ENCODE measurements at places on chromosomes 6 and 20.

DNA sequence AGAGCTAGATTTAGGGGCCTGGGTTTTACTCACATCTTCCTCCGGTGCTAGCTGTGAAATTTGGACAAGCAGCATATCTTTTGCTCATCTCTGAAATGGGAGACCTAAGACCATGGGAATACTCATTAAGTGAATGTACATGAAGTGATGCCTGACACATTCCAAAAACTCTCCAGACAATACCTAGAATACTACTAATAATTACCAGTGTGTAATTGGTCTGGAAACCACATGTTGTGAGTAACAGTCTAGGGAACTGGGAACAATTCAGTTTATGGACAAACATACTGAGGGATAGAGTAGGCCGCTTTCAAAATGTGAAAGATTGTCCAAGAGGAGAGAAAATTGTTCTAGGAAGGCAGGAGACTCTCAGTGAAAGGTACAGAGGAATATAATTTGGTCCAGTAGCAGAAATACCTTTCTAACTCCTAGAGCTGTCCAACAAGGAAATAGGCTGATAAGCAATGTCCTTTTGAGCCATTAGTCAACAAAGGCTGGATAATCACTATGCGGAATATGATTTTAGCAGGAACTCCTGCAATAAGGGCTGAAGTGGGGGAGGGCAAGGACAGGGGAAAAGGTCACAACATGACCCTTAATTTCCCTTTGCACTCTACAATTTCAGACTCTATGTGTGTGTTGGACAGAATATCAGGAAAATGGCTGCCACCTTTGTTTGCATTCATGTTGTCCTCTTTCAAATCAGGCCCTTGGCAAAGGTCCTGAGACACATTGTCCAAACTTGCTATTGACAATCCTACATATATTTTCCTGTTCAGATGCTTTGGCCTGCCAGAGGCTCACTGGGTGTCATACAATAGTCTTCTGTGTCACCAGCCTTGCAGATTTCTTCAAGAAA, 315.4 kb downstream of the PLCB1 start:
- DNase-seq: no peak

DNA sequence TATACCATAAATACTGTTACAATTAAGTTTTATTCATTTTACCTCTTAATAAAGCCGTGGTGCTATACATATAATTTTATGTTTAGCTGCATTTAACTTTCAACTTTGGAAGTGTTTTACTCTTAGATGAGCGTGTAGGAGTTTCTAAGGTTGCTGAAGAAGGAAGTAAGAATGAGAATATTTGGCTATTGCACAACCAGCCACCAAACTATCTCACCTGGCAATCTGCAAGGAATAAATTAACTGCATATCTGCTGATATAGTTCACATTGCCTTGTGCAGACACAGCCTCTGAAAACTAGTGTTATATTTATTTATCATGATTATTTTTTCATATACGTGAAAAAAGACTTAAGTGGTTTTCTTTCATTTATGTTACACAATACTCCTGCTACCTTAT, 230.4 kb downstream of the PLCB1 start:
- DNase-seq: no peak

DNA sequence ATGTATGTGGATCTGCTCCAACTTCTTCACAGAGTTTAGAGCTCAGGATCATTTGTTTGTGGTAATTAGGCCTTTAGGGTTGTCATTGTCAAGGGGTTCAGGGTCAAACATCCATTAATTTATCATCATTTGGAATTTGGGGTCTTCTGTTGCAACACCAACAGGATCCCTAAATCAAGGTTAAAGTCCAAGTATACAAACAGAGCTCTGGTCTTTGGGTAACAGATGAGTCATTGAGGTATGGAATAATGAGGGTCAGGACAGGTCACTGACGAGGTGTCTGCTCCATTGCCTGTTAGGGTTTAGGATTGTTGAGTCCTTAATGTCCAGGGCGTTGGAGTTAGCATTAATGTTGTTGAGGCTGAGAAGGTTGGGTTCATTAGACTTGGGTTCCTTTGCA, 47.6 kb downstream of the PRND start:
- no peak for DNase-seq

GRCh38 chr6:161586887-161587286, 313.0 kb upstream of the AGPAT4 start:
- DNase-seq: no peak

Measured in stimulated activated CD4-positive, alpha-beta T cell treated with anti-CD3 and anti-CD28 coated beads, Interleukin-2, amount 100 ng/mL, for 48 hours (primary cell).